ENCODE measurements at places on chromosomes 6 and 20.

DNA sequence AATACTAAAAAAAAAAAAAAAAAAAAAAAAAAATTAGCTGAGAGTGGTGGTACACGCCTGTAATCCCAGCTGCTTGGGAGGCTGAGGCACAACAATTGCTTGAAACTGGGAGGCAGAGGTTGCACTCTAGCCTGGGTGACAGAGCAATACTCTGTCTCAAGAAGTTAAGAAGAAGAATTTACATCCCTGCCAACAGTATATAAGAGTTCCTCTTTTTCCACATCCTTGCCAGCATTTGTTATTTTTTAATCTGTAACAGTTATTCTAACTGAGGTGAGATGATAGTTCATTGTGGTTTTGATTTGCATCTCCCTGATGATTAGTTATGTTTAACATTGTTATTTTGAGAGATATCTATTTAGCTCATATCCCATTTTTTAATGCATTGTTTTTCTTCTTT, 20.3 kb upstream of the DYNLRB1 start:
- no peak for DNase-seq

- DNase-seq, result no peak
Observed at GRCh38 chr6:89955364-89955763, 61.1 kb downstream of the GJA10 start.

DNA sequence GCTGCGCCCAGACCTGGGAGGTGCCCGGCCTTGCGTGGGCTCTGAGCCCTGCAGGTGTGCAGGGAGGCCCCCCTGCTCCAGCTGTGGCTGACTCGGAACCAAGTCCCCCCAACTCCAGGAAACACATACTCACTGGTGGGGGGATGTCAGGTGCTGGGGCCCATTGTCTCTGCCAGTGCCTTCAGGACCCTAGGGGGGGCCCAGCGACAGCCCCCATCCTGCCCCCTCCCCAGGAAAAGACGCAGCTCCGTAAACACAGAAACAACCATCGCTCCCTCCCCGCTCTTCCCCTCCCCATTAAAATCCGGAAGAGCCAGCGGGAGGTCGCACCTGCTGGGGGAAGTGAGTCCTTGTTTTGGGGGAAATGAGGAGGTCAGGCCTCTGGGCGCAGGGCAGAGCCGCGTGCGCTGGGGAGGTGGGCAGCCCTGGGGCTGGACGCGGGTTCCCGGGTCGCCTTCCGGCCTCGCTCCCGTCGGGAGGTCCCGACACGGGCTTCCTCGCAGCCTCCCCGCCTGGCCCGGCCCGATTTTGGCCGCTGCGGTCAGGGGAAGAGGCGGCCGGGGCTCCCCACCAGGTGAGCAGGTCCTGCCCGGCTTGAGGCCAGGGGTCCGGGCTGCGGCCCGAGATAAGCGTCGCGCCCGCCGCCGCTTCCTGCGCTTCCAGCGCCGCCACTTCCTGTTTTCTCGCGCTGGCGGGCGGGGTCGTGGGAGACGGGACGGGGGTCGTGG, 6.2 kb downstream of the C20orf204 start:
- DNase-seq, result no peak

DNA sequence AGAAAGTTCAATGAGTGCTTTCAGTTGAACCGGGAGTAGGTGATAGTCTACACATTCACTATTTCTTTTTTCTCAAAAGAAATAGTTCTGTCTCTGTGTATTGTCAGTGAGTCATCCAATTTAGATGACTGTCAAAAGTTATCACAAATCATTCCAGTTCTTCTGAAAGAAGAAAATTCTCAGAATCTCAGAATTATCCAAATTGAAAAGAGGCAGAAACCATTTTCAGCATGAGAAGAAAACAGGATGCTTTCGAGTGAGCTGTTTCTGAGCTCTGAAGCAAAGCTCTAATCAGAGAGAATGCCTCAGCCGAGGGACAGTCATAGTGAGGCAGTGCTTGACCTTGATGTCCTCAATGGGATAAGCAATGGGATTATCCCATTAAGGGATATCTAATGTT, 97.9 kb downstream of the HUS1B start:
- no peak for DNase-seq

GRCh38 chr6:133046576-133046975, 194.6 kb upstream of the EYA4 start:
- DNase-seq, result no peak

DNA sequence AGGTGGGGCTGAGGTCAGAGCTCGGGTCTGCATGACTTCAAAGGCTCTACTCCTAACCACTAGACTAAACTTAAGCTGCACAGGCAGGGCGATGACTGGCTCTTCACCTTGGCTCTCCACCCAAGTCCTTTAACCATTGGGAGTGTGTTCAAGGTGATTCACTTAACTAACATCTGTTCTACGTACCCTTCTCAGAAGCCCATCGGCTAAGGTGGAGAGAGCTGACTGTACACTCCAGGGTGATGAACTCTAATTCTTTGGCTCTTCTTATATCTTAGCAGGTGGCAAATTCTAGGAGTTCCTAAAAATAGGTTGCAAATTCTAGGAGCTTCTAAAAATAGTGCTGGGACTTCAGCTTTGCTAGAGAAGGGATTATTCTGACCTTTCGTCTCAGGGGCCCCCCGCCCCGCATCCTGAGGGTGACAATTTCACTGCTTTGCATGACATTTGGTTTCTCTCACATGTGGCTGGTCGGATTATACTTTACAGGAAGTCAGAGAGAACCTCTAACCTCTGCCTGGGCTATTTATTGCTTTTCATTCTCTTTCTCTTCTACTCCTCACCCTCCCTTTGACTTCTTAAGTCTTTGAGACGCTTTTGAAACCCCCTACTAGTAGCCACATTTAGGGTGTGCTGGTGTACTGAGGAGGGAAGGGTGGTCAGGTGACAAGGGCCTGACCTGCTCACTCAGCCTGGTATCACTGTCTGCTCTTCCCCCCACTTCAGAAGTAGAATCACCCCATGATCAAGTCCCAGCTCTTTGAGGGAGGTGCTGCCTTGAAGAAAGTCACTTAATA, 55.5 kb downstream of the PRDM1 start:
- DNase-seq, result peak; percentile 67
